NCI-H526 (cell line): ENCODE measurements at places on chromosomes 6 and 20.

GRCh38 chr20:48066246-48066645 is 281.0 kb upstream of the SULF2 start:
- no peak for DNase-seq

GRCh38 chr20:4088766-4089165 is 73.4 kb upstream of the RNF24 start:
- DNase-seq = no peak

DNA sequence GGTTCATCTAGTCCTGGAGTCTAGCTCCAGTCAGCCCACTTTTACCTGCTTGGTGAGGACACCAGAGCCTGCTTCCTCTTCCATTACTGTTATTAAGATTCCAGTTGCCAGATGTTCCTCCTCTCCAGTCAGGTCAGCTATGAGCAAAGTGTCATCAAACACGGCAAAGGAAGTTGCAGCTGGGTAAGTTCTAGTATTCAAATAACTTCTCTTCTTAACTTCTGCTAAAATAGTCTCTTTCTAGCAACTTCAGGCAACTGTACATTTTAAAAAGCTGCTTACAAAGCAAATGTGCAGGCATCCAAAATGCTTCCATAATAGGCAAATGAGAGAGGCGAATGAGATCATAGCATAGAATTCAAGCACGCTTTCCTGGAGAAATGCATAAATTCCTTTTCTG is 18.4 kb upstream of the MRPS18A start:
- DNase-seq = peak; percentile 26

- DNase-seq = no peak
Observed at GRCh38 chr20:33373735-33374605, 27.3 kb downstream of the CDK5RAP1 start.

DNA sequence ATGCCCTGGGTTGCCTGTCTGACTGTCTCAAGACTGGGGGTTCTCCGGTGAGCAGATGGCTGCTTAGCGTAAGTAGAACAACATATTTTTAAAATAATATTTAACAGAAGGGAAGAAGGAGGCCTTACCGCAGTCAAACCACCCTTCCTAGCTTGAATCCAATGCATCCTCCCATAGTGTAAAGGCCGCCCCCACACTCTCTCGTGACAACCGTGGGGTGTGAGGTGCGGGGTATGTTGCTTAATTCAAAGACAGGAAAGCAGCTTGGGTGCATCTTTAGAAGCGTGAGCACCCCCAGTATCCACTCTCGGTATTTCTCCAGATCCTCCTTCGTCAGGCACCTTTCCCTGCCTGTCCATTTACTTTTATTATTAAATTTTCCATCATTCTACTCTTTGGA is 501.2 kb upstream of the CDH4 start:
- DNase-seq = no peak

DNA sequence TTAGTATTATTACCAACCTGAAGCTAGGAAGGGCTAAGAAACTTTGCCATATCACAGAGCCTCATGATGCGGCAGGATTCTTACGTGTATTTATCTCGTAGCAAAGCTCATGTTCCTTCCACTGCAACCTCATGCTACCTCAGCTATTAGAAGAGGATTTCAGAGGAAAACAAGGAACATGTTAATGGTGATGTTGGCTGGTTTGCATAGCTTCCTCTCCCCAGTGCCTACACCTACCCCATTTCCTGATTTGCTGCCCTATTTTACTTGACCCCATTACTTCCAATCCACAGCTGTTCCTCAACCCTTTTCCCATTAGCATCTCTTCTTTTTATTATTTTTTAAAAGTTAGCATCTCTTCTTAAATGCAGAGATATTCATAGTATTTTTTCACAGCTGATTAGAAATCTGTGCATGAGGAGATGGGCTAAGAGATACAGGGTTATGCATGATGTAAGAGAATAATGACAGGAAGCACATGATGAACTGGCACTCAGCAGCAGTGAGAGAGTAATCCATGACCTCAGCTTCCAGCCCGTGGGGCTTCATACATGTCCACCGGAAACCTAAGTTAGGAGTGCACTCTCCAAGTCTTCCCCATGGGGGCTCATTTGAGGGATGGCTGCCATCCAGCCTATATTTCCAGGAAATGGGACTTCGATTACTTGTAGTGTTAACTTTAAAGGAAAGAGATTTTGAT is 106.1 kb upstream of the ASF1A start:
- no peak for DNase-seq

DNA sequence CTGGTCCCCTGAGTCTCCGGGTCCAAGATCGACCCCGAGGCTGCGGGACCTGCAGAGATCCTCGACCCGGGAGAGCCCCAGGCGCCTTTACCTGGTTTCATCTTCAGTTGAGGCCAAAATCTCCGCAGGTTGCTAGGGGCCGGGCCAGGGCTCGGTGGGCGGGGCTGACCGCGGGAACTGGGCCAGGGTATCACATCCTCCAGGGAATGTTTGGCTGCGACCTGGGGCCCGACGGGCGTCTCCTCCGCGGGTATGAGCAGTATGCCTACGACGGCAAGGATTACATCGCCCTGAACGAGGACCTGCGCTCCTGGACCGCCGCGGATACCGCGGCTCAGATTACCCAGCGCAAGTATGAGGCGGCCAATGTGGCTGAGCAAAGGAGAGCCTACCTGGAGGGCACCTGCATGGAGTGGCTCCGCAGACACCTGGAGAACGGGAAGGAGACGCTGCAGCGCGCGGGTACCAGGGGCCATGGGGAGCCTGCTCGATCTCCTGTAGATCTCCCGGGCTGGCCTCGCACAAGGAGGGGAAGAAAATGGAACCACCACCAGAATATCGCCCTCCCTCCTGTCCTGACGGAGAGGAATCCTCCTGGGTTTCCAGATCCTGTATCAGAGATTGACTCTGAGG is 53.8 kb upstream of the POLR1H start:
- DNase-seq = peak; percentile 62

DNA sequence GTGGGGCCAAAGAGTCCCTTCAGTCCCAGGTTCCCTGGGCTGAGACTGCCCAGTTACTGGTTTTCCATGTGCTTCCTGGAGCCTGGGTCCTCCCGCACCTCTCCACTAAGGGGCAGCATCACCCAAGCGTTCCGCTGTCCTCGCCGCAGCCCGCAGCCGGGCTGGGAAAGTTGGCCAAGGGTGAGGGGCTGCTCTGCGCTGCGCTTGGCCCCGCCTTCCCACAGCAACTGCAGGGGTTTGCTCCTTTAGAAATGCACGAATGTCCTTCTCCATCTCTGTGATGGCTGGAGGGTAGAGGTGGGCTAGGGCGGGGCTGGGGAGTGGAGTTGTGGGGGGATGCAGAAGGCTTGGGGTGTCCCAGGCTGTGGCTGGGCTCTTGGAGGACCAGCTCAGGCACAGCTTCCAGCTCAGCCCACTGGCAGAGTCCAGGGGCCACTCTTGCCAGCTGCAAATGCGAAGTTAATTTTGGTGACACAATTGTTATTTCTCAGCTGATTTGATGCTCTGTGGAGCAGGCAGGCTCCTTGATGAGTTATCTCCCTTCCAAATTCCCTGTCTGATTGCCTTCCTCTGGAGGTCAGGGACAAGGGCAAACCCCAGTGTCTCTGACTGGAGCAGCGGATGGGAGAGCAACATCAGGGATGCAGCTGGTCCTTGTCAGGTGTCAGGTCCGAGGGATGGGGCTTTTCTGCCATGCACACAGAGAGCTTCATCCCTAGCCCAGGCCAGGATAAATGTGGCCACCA is 63.2 kb downstream of the NOL4L start:
- peak; percentile 52 for DNase-seq

- peak; percentile 14 for DNase-seq
Observed at GRCh38 chr6:28488916-28489365, 26.7 kb downstream of the GPX6 start.

GRCh38 chr20:40945754-40946450 is 82.7 kb upstream of the TOP1 start:
- DNase-seq = peak; percentile 85

- no peak for DNase-seq
Observed at GRCh38 chr20:38771621-38772020, 23.4 kb downstream of the ACTR5 start.

DNA sequence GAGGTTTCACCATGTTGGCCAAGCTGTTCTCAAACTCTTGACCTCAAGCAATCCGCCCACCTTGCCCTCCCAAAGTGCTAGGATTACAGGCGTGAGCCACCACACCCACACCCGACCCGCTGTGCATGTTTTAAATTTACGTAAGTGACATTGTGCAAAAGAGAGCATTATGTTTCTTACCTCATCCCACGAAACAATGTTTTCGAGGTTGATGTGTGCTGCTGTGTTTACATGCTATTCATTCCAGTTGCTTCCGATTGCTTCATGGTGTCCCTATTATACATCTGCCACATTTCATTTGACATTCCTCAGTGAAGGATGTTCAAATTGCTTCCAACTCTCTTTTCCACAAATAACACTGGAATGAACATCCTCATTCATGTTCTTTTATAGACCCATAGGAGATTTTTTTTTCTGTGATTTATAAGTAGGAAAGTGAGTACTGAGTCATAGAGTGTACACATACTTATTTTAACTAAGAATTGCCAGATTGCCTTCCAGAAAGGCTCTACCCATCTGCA is 403.9 kb upstream of the JARID2 start:
- DNase-seq = no peak

DNA sequence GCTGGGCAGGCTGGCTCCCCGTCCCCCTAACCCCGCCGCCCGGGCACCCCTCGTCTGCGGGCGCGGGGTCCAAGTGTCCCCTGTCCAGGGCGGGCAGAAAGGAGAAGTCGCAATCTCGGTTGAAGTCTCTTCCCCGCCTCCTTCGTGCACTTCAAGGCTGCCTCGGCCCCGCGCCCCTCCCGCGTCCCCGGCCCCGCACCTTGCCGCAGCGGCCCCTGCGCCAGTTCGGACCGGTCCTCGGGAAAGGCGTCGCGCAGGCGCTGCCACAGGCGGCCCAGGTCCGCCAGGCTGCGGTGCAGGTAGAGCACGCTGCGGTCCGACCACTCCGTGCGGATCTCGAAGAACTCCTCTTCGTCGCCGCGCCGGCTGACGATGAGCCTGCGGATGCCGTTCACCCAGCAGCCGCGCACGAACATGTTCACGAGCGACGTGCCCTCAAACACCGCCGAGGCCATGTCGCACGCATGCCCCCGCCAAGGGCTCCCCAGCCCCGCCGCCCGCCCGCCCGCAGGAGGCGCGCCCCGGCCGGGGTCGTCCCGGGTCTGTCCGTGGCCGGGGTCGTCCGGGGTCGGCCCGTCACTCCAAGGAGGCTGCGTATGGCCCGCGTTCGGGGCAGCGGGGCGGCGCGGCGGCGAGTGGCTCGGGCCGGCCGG is at the start of gene PXDC1:
TSS of gene PXDC1 (minus strand) at position 637 of the 653 bp plus-strand sequence. CDS start at position 455, 182 bp downstream.
- DNase-seq = no peak

DNA sequence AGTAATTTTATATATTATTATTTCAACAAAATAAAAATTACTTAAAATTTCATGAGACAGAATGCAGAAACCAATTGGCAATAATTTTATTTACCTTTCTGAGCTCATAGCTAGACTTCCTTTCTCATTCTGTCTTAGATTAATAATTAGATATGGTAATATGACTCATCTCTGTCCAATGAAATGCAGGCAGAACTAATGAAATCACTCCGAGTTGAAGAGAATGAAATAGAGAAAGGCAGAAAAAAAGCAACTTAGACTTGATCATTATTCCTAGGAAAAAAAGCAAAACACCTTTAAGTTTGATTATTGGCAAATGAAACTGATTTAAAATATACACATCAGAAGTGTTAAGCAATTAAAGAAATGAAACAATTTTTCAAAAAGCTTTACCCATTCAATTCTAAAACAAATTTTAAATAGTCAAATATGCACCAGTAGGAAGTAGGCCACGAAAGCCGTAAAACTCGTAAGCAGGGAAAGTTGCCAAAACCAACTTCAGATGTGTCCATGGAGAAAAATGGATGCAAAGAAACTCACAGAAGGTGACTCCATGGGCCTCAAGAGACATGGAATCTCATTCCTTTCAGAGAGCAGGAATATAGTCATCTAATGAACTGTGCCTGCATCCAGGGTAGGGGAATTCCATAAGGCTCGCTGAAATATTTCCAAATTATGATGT is 293.8 kb upstream of the RGS17 start:
- no peak for DNase-seq

DNA sequence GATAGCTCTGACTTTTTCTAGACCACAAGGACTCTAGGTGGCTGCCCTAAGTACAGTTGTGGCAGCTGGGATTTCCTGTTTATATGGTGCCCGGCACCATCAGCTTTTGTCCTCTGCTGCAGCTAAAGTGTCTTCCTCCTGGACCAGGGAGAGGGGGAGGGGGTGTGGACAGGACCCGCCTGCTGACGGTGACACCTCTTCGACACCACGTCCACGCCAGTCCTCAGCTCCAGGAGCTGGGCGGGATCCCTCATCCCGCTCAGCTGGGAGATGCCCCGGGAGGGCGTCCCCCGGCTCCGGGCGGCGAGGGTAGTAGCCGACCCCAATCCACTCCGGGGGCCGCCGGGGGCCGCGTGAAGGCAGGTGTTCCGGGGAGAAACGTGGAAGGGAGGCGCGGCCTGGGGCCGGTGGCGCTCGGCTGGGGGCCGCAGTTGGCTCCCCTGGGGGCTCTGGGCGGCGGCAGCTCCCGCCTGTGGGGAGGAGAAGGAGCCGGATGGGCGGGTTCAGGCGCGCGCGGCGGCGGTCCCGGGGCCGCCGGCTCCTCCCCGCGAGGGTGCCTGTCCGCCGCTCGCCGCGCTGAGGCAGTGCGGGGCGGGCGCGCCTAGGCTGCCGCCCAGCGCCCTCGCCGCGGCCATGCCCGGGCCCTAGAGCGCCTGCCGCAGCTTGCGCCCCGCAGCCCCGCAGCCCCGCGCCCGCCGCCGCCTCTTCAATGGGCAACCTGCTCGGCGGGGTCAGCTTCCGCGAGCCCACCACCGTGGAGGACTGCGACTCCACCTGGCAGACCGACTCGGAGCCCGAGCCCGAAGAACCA is at the start of gene OGFRL1:
TSS of gene OGFRL1 (plus strand) at position 584 of the 811 bp plus-strand sequence. CDS start at position 710, 126 bp downstream.
- DNase-seq = peak; percentile 68

DNA sequence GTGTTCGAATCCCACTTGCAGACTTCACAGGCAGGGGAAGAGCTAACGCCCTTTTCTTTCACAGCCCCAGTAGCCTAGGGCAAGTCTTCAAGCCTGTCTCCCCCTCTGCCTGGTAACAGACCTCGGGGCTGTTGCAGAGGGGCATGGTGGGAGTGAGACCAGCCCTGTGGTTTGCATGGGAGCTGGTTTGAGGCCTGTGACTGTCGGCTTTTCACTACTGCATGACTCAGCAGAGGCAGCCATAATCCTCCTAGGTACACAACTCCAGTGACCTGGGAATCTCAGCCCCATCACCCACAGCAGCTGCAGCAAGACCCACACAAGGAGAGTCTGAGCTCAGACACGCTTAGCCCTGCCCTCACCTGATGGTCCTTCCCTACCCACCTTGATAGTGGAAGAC is 55.3 kb upstream of the POPDC3 start:
- DNase-seq = no peak

GRCh38 chr6:24664046-24664987 is 2.4 kb downstream of the TDP2 start:
- DNase-seq = no peak
